CMK (cell line): ENCODE measurements at places on chromosomes 1 and 21.

GRCh38 chr1:14255711-14256110, 342.8 kb upstream of the KAZN start:
- no peak for DNase-seq

GRCh38 chr1:221053889-221054288, 174.6 kb downstream of the HLX start:
- no peak for DNase-seq

GRCh38 chr1:229756666-229757065, 130.6 kb downstream of the URB2 start:
- no peak for DNase-seq

GRCh38 chr21:36377391-36377842, 7.8 kb upstream of the CHAF1B start:
- DNase-seq: no peak

- DNase-seq: no peak
Observed at GRCh38 chr1:47901001-47901575, 96.1 kb downstream of the TRABD2B start.

DNA sequence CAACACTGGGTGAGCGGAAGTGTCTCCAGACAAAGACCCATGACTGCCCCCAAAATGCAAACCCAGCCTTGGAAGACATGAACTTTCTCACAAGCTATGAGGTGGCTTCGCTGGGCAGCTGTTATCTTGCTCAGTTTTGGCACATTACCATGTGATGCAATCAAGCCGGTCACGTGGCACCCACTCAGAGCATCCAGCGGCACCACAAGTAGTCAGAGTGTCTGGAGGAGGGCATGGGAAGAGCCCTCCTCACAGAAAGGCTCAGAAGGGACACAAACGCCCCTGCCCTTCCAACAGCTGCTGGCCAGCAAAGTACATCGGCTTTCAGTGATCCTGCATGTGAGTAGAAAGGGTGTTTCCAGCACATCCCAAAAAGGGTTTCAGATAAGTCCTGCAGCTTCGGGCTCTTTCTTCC, 145.5 kb upstream of the IRF2BP2 start:
- DNase-seq: no peak

GRCh38 chr1:47333922-47334764, 553 bp downstream of the CMPK1 start:
- peak; percentile 62 for DNase-seq

- DNase-seq: no peak
Observed at GRCh38 chr1:217140041-217140901, 417.0 kb upstream of the ESRRG start.
